ENCODE measurements at places on chromosomes 6 and 20.

- DNase-seq: no peak
Measured at GRCh38 chr6:135146162-135146934, 34.8 kb upstream of the MYB start.

DNA sequence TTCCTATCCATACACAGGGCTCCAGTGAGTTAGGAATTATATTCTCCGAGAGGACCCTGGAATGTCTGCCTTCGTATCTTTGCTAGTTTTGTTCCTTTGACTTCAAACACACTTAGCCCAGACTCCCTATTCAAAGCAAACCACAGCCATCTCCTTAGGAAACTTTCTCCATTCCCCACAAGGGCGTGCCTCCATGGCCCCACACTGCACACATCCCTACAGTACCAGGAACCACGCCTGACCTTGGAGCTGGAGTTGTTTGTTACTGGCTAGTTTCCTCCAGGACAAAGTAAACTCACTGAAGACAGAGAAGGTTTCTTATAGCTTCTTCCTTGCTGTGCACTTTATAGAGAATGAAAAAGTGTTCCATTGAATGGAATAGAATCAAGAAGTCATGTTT lies 412.8 kb upstream of the AGPAT4 start:
- DNase-seq: no peak

GRCh38 chr6:156254240-156254639 lies 522.9 kb upstream of the ARID1B start:
- no peak for DNase-seq

DNA sequence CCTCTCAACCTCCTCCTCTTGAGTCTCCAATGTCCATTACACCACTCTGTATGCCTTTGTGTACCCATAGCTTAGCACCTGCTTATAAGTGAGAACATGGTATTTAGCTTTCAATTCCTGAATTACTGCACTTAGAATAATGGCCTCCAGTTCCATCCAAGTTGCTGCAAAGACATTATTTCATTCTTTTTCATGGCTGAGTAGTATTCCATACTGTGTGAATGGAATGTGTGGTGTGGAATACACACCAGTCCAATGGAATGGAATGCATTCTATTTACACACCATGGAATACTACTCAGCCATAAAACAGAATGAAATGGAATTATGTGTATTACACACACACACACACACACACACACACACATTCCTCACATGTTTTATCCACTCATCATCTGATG lies 116.1 kb downstream of the BACH2 start:
- no peak for DNase-seq

GRCh38 chr6:46772762-46773161 lies 20.4 kb upstream of the MEP1A start:
- no peak for DNase-seq

- DNase-seq: no peak
Measured at GRCh38 chr6:24903681-24904080, 32.1 kb downstream of the RIPOR2 start.

GRCh38 chr20:5535125-5535756 lies 215.0 kb upstream of the SHLD1 start:
- peak; percentile 74 for DNase-seq

- no peak for DNase-seq
Measured at GRCh38 chr6:104858642-104859041, 1.1 kb downstream of the HACE1 start.

DNA sequence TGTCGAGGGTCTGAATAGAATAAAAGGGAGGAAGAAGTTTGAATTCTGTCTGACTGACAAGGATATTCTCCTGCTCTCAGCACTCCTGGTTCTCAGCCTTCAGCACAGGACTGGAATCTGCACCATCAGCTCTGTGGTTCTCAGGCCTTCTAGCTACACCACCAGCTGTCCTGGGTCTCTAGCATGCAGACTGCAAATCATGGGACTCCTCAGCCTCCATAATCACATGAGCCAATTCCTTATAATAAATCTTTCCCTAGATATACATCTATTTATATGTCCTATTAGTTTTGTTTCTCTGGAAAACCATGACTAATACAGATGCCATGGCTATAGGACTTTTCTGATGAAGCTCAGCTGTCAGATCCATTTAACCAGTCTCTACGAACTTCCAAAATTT lies 132.8 kb upstream of the ECI2 start:
- no peak for DNase-seq

GRCh38 chr6:89404512-89404911 lies 7.6 kb downstream of the RRAGD start:
- DNase-seq: no peak

DNA sequence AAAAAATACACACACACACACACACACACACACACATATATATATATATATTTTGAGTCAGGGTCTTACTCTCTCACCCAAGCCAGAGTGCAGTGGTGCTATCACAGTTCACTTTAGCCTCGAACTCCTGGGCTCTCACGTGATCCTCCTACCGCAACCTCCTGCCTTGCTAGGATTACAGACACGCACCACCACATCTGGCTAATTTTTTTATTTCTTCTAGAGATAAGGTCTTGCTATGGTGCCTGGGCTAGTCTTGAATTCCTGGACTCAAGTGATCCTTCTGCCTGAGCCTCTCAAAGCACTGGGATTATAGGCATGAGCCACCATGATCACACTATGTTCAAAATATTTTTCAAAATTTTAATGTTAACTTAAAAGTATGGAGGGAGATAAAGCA lies 43.5 kb downstream of the NUP153 start:
- no peak for DNase-seq

DNA sequence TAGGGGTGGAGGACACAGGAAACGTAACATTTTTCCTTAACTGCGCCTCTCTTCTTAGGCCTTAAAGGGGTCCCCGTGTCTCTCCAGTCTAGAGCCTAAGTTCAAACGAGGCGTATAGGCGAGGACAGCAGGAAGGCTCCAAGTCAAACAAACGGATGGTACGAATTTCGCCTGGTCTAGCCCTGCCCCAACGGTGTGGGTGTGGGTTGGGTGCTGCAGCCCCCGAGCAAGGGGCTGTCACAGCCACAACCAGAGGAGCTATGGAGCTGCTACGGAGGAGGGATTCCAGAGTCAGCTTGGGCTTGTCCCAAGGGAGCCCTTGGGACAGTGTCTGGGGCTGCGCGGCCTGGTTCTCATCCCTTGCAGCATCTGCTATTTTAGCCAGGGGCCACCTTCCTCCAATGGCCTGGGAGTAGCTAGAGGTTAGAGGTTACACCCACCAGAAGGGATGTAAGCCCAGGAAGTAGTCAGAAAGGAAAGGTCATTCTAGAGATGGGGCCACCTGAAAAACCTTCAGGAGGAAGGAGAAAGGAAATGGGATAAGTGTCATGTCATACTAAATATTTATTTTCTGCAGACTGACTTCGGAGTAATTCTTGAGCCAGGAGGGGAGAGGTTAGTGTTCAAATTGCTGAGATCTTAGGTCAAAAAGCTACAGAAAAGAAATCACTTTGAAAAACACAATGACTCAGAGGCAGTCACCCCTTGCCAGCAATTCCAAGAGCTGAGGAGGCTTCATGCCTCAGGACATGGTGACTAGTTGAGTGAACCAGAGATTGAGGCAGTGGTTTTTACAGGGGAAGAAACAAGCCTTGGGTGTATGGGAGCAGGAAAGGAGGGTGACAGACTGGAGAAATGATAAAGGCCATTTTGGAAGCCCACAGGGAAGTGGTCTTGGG lies 21.7 kb downstream of the VPS52 start:
- peak; percentile 72 for DNase-seq

DNA sequence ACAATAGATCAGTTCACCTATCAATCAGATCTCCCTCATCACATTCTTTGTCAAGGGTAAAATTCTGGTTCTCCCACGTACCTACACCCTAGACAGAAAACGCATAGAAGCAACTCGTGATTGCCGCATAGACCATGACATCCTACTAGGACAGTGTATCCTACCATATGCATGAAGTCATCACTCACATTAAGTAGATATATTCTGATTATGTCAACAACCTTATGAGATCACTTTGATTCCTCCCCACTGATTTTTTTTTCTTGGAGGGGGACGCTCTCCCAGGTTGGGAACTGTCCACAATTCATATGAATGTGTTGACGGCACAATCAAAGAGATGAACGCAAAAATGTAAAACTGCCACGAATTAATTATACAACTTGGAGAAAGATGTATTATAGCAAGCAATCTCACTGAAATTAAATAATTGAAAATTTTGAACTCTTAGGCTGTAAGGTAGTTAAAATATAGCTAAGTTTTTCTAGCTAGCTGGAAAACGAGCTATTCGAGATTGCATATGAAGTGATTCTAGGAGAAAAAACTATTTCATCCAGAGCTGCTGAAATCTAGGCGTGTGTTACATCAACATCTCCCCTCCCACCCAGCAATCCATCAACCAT lies 82.5 kb upstream of the CCDC28A start:
- no peak for DNase-seq

GRCh38 chr20:31505903-31506302 lies 8.3 kb upstream of the HM13 start:
- no peak for DNase-seq

GRCh38 chr20:21004386-21005076 lies 101.6 kb downstream of the LINC00237 start:
- no peak for DNase-seq

- no peak for DNase-seq
Measured at GRCh38 chr6:42347456-42347855, 104.3 kb downstream of the TRERF1 start.

- DNase-seq: no peak
Measured at GRCh38 chr6:117414770-117415169, 11.0 kb downstream of the ROS1 start.

GRCh38 chr6:161115468-161115867 lies 123.9 kb downstream of the MAP3K4 start:
- DNase-seq: no peak

DNA sequence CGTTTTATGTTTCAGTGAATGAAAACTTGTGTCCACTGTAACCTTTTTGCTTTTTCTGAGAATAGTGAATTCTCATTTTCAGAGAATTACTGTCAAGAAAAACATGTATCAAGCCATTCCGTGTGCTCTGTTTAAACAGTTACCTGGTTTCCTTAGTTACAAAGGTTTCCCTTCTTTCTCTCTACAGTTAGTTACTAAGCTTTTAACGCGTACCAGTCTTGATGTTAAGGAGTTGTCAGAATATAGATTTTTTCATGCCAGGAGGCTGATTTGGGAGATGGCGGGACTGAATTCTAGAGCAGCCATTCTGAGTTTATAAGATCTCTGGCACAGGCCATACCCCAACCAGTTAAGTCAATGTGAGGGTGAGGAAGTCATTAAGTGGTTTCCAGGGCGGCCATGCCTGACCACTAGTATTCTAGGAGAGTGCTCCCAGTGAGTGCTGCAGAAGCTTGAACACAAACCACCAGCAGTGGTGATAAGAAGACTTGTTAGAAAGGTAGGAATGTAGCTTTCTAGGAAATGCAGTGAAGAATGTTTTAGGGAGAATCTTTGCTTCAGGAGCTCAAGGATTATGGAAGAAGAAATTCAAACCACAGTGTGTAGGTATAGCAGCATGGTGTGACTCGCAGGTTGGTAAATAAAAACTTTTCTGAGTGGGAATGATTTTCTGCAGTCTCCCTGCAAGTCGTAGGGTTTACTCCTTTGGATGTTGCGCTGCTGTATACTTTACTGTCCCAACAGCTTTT lies 112.9 kb downstream of the JARID2 start:
- no peak for DNase-seq

DNA sequence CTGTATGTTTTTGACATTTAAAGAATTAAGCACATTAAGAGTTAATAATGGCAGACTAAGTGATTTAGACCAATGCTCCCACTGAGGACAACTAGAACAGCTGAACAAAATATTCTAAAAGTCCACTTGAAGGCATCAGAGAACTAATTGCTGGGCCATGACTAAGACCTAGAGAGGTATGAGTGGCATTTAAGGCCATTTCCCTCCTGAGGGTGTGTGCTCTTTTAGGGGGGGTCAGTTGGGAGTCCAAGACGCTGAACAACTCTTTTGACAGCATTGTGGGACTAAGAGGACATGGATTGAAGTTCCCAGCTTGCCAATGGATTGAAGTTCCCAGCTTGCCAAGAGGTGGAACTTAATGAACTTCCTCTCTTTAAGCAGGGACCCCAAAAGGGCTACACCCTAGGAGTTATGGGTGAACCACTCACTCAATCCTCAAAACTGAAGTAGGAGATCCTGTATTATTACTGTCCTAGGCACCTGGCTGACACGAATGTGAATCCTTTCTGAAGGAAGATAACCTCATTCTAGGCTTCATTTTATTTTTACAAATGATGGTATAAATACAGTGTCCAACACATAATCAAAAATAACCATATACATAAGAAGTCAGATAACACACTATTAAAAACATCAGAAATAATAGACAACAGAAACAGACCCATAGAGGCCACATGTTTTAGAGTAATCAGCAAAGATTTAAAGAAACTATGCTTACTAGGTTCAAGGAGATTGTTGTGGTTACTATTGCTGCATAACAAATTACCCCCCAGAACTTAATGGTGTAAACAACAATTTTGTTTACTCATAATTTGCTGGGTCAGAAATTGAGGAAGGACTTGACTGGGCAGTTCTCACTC lies 175.1 kb downstream of the VEGFA start:
- DNase-seq: no peak

- DNase-seq: peak; percentile 18
Measured at GRCh38 chr20:19566226-19566945, 191.7 kb upstream of the RIN2 start.

- no peak for DNase-seq
Measured at GRCh38 chr6:69954733-69955132, 88.4 kb downstream of the COL19A1 start.

- peak; percentile 65 for DNase-seq
Measured at GRCh38 chr6:155528982-155529453, 73.4 kb upstream of the NOX3 start.

GRCh38 chr6:137749696-137750211 lies 117.3 kb upstream of the TNFAIP3 start:
- no peak for DNase-seq

DNA sequence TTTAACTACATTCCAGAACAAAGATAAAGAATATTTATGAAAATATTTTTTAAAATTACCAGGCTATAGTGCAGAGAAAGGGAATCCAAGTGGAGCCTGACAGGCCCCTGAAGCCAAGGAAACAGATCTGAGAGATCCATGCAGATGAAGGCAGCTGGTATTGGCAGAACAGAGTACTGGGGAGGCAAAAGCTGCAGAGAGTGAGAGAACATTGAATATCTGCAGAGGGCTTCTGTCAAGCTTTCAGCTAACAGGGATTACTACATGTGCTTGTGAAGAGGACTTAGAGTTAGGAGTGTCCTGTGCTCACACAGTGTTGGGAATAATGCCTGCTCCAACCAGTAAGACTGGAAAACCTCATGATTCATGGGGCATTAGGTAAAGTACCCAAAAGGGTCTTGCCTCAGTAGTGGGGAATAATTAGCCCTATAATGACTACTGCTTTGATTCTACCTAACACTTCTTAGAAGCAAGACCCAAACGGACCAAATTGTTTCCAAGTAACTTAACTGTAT lies 657.2 kb downstream of the DHX35 start:
- DNase-seq: no peak

All from HS-5 (cell line).